NCI-H1694 treated with DMSO at 0.1 percent for 48 hours (cell line): ENCODE measurements at places on chromosomes 13 and 19.

DNA sequence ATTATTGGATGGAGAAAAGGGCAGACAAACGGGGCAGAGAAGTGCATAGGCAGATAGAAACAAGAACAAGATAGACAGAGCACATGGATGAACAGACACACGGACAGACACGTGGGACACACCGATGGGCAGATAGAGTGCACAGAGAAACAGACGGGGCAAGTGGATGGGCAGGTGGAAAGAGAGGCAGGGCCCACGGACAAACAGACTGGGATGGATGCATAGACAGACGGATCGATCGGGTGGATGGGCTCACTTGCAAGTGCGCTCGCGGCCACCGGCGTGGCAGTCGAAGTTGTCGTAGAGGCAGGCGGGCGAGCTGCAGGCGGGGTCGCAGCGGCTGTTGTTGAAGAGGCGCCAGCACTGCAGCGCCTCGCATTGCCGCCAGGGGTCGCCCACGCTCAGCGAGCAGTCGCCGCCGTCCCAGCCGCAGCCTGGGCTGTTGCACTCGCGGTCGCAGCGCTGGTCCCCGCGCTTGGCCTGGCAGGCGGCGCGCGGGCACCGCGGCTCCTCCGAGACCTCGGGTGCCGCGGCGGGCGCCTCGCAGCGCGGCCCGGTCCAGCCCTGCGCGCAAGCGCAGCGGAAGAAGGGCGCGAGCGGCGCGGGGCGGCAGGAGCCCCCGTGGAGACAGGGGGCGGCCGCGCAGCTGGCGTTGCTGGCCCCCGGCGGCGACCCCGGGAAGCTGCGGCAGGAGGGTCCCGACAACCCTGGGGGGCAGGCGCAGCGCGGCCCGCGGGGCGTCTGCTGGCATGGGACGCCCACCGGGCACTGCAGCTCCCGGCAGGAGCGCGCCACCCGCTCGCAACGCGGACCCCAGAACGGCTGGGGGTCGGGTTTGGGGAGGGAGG lies 23.3 kb downstream of the NOTCH3 start:
- peak; percentile 69 for DNase-seq

DNA sequence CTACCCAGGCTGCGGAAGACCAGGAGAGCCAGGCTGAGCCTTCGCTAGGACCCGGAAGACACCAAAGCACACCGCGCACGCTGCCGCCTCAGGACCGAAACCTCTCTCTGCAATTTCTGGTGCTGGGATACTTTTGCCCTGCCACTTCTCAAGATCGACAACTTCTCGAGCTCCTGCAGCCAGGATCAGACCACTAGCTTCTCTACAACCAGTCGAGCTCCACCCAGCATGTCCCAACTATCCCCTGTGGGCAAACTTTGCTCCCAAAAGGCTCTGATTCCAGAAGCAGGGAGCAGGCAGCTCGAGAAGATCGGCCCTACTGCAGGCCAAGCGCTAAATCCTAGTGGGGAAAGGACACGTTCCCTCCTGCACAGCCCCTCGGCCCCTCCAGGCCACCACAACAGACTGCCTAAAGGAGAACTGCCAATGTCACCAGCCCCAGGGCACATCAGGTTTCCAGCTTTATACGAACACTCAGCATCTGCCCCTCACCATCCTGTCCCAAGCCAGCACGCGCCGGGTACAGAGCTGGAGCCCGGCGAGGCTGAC lies 979 bp downstream of the AKAP8 start:
- DNase-seq: peak; percentile 7

GRCh38 chr13:97333983-97334382 lies 100.0 kb upstream of the RAP2A start:
- DNase-seq: no peak

DNA sequence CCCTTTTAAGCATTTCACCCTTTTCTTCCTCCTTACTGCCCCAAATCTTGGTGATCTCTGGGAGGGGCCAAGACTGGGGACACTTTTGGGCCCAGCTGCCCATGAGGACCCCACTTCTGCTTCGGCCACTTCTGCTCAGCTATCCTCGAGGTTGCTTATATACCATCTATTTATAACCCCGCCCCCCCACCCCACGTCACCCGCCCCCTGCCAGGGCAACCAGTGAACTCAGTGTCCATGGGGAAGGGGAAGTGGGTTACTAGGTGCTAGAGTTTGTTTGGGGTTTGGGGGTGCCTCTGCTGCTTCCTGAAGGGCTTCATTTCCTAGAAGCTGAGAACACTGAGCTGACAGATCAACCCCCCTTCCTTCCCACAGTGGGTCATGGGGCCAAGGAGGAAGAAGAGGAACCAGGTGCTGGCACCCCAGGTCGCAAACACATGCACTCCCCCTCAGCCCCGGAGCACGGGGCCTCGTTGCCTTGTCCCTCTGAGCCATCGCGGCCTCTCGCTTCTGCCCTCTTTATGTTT lies 6.1 kb upstream of the ADGRE5 start:
- no peak for DNase-seq

DNA sequence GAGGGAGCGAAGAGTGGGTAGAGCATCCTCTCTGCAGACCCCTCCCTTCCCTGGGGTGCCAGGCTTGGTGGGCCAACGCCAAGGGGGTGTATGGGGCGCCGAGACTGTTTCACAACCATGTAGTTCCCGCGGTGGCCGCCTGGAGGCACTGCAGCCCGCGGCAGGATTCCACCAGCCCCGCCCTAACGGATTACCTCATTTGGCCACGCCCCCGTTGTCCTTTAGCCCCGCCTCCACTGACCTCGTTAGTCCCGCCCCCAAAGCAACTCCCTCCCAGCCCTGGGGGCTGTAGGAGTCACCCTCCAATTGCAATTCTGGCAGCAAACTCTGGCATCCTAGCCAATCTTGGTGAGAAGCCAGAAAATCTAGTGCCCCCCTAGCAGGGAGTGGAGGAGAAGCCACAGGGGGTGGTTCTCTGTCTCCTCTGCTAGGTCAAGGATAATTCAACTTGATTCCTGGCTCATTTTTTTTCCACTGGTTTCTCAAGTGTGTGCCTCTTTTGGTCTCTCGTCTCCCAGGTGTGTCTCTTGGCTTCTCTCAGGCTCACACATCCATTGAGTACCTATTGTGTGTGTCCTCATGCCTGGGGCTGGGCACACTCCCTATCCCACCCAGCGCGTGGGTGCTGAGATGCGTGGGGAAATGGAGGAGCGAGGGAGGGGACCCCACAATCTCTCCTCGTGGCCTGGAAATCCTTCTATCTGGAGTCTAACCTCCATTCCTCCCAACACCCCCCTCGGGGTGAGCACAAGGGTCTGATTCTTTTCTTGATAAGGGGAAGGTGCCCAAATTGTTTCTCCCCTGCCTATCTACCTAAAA lies 2.0 kb downstream of the OLFM2 start:
- no peak for DNase-seq

DNA sequence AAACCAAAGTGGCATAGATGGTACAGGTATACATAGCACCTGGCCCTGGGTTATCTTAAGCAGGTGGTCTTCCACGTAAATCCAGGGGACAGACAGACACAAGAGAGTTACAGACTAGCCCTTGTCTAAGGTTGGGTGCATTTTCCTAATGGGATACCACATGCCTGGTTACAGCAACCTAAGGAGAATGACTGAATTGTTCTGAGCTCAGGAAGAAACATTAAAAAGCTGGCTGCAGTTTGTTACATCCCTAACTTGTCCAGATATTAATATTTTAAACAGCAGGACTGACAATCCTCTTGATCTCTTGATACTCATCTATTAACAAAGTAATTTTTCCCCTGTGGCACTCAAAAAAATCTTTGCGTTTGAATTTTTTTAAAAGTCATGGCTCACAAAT lies 102.2 kb upstream of the SERP2 start:
- DNase-seq: no peak

DNA sequence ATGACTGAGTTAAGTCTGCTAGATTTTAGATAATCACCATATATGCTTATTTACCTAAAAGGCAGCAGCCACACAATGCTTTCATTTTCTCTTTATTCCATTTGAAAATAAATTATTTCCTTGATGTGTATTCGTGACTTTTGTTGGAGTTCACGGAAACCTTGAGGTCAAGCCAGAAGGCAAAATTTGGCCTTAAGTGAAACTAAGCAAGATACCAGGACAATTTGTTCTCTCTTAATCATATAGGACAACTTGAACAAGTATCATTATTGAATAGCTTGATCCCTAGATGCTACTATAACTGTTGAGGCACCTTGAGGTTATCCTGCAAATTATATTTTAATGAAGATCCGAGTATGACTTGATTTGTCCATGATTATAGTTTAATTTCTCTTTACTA lies 429.2 kb upstream of the DACH1 start:
- DNase-seq: no peak

DNA sequence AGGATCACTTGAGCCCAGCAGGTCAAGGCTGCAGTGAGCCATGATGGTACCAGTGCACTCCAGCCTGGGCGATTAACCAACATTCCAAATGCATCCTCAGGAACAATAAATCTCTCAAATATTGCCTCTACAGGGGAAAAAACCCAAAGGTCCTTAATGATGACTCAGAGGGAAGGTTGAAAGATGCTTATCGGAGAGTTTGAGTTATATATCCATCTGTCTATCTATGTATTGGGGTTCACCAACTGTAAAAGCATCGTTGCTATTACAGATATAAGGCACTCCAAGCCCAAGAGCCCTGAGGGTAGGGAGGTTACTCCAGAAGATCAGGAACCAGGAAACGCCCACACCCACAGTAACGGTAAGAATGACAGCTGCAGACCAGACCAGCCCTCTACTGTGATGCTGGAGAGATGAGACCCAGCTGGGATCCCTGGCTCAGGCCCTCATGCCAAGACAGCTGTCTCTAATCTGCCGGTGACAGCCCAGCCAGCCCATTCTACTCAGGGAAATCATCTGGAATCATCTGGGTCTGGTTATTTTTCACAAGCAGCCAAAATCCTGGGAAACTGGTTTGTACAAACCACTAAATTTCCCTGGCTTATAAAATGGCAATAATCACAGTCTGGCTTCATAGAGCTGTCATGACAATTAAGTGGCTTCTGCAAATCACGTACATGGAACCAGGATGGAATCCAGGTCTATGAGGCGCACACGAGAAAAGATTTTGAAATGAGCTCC lies 23.8 kb downstream of the TEX101 start:
- peak; percentile 17 for DNase-seq

DNA sequence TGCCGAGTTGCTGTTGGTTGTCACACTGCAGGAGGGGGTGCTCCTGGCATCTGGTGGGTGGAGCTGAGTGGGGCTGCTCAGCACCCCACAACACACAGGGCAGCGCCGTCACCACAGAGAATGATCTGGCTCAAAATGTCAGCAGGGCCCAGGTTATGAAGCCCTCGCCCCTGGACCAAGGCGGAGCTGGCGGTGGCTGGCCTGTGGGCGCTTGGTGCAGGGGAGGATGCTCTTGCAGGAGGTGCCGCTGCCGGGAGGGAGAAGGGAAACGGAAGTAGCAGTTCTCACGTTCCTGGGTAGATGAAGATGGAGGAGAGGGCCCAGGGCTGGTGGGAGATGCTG lies 14.2 kb upstream of the LENG8 start:
- no peak for DNase-seq

- DNase-seq: no peak
Observed at GRCh38 chr19:51417107-51417809, at the start of gene SIGLEC10. Gene SIGLEC10 (minus strand): TSS chr19:51417642. CDS start chr19:51417581, 61 bp downstream.

DNA sequence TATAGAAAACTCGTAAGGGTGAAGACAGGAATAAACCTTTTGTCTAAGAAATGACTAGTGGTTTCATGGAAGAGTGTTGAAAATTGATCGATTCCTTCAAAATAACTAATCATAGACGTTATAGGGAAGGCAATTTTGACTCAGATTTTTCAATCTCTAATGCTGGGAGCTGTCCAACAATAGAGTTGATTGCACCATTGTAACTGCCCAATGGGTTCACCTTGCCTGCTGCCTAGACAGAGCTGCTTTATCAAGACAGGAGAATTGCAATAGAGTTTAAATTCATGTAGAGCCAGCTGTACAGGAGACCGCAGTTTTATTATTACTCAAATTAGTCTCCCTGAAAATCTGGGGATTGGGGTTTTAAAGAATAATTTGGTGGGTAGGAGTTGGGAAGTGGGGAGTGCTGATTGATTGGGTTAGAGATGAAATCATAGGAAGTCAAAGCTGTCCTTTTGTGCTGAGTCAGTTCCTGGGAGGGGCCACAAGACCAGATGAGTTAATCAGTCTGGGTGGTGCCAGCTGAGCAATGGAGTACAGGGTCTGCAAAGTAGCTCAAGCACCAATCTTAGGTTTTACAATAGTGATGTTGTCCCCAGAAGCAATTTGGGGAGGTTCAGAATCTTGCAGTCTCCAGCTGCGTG lies 16.8 kb upstream of the ADGRE2 start:
- DNase-seq: no peak

DNA sequence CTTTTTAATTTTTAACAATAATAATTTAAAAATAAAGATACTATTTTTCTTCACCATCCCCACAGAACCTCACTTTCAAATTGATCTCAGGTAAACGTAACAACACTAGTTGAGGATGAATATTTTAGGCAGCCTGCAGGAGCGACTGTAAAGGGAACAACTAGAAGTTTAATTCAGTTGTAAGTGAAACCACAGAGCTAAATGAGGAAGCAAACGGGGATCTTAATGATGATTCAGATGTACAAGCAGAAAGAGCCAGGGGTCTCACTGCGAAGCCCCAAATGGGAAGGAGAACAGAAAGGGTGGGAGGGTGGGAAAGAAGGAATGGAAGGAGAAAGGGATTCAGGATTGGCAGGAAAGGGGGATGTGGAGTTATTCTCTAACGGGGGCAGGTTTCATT lies 54.6 kb upstream of the RAP2A start:
- no peak for DNase-seq

DNA sequence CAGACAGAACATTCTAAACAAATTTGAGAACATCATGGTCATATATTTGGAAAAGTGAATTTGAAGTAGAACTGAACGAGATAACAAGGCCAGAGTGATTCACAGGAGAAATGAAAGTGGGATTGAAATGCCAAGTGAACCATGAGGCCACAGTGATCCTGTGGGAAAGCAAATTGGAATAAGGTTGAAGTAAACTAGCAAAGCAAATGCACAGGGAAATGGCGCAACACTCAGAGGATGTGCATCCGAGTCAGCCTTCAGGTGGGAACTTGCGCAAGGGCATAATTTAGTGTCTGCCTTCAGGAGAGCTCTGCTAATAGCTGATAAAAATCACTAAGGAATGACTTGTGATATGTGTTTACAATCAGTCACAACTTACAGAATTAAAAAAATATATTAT lies 696.6 kb downstream of the LIG4 start:
- DNase-seq: no peak

GRCh38 chr19:11747277-11747676 lies 8.5 kb upstream of the ZNF823 start:
- DNase-seq: no peak

DNA sequence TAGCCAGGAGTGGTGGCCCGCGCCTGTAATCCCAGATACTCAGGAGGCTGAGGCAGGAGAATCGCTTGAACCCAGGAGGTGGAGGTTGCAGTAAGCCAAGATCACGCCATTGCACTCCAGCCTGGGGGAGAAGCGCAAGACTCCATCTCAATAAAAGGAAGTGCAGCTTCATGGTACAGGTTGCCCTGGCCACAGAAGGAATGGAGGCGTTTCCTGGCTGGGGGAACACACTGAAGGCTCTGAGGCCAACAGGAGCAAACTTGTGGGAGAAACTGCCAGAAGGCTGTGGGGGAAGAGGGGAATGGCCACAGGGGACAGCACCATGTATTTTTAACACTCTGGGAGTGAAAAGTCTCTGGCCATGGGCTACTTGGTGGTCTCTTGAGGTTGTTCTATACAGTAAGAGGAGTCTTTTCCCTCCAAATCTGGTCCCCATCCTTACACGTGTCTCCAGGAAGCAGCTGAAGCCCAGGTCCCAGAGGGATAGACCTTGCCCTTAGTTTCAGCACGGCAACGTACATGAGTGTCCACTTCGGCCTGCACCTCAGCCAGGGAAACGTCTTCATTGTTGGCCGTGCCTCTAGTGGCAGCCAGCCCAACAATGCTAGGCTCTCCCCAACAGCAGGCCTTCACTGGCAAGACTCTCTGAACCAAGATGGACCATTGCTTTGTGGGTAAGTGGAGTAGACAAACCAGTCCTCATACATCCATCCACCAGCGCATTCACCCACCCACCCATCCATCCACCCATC lies 7.4 kb downstream of the MICOS13 start:
- DNase-seq: no peak
